Fibroblast of skin of right biceps (primary cell): ENCODE measurements at places on chromosomes 5 and 9.
A peak's percentile ranks its signal among the peaks of the same experiment; 100 is the strongest.

- no peak for DNase-seq
These were observed 42.0 kb downstream of the PBX3 start for GRCh38 chr9:125789196-125789595.

GRCh38 chr5:158435161-158435616 lies 576.2 kb upstream of the CLINT1 start:
- peak; percentile 75 for DNase-seq

DNA sequence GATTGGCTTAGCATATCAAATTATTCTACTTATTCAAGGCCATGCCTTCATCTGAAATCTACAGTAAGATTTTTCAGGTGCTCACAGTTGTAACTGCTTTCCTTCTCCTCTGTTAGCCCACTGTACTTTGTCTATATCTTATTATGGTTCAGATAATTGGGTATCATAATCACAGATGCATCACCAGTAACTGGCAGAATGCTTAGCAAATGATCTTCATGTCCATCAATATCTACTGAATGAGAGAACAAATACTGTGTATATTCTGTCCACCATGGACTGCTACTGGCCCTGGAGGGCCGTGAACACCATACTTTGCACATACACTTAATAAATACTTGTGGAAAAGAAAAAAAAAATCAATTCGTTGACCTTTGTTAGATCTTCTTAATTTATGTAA lies 96.2 kb downstream of the MEF2C start:
- no peak for DNase-seq

- DNase-seq, result peak; percentile 61
These were observed 97.3 kb downstream of the PAPPA start for GRCh38 chr9:116250891-116251290.

DNA sequence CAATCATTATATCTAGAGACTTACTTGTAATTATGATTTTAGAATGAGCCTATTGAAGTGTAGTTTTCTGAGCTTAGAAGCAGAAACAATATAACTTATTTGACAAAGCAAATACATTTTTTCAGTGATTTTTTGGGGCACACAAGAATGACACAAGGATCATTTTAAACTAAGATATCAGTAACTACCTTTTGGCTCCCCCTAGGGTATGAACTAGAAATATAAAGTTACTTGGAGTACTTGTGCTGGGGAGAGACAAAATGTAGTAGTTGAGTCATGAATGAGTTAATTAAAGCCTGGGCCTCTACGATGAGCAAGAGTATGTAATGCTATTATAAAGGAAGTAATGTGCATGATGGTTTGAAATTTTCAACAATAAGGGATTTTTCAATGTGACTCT lies 1244.1 kb upstream of the ACO1 start:
- DNase-seq, result peak; percentile 53

GRCh38 chr5:56301069-56301468 lies 67.9 kb upstream of the ANKRD55 start:
- peak; percentile 26 for DNase-seq

DNA sequence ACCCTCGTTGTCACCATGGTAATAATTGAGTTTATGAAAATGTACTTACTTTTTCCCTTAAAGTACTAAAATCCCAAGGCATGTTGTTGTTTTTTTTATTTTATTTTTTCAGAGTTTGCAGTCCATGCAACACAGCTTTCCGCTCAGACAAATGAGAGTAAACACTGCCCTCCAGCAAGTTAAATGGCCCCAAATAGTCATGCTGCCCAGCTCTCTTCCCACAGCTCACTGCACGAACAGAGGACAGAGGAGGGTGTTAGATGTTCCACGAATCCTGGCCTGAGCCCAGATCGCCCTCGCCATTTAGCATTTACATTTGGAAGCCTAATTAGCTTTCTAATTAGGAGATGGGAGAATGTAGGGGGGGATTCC lies 1.9 kb downstream of the NIM1K start:
- no peak for DNase-seq

GRCh38 chr9:38380872-38381534 lies 11.5 kb upstream of the ALDH1B1 start:
- DNase-seq, result no peak

DNA sequence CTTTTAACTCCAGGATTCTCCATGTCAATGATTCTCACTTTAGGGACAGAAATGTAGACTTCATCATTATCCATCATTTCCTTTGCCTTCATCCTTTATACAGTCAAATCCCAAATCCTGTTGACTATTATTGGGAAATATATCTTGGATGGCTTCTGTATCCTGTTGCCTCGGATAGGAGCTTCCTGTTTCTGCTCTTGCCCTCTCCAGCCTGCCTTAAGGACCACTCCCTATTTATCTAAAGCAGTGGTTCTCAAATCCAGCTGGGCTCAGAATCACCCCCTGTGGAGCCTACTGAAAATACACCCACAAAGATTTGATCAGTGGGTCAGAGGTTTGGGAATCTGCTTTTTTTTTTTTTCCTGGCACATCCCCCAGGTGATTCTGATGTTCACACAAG lies 8.5 kb downstream of the AFAP1L1 start:
- no peak for DNase-seq

DNA sequence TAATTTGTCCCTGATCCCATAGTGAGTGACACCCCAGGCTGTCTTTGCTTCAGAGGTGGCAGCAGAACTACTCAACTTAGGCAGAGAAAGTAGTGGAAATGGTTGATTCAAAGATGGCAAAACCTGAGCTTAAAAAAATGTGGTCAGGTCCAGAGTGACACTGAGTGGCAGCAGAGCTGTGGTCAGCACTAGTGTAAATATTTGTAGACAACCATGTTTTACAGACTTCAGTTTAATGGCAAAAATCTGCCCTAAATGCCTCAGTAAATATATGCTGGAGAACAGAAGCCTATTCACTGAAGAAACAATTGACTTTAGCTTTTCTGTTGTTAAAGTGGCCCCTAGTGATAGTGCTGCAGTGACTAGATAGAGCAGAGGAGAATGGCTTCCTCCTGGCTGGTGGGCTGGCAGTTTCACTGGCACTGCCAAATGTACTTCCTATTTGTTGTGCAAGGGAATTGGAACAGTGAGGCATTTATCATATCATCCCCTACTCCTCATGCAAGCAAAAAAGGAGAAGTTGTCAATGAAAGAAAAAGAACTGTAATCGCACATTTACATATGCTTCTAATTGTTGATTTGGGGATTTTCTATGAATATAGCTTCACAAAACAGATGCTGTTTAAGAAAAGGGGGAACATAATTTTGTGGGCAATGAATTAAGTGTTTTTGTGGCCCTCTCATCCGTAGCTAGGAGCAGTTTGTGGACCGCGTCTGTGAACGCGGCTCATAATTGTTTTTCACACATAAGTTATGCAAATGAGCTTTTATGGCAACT lies 12.0 kb downstream of the PBX3 start:
- peak; percentile 4 for DNase-seq

GRCh38 chr9:35718721-35719511 lies 13.1 kb downstream of the TLN1 start:
- DNase-seq, result no peak

- no peak for DNase-seq
These were observed 251.6 kb downstream of the GRIA1 start for GRCh38 chr5:153742060-153742459.

- no peak for DNase-seq
These were observed 114.2 kb upstream of the CACNA1B start for GRCh38 chr9:137763271-137763955.

DNA sequence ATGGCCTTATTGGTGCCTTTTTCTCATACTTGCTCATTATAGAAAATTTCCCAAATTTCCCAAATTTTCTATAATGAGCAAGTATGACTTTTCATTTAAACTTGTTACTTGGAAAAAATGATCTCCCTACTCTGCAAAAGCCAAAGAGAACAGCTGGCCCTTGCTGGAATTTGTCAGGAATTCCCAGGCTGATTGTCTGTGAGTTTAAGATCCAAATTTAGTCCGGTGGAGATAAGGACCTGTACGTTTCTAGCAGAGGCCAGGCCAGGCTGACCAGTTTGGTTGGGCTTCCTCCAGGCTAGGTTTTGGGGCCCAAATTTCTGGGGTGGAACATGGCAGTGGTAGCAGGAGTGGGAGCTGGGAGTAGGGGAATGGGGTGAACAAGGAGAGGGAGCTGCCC lies 51.9 kb downstream of the NEURL1B start:
- DNase-seq, result no peak

- no peak for DNase-seq
These were observed 122.3 kb upstream of the CCDC112 start for GRCh38 chr5:115418788-115419187.

DNA sequence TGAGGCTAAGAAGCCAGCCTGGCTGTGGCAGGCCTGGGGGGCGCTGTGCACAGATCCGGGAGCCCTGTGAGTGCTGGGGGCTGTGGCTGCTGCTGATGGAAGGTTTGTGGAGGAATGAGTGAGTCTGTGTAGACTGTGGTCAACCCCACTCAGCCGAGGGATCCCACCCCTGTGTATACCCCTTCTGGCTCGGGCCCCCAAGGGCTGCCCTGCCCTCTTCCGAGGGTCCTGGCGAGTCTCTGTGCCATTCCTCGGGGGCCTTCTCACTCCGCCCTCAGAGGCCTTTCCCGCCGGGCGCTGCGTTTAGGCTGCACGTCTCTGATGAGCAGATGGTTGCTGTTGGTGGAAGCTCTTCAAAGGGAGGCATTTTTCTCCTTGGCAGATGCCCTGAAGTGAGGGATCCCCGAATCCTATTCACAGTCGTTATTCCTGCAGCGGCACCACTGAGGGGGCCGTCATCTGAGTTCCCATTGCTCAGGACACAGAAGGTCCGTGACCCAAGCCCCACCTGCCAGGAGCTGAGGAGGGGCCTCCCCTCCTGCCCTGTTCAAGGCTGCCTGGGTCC lies 94.1 kb downstream of the RXRA start:
- DNase-seq, result no peak
